Iris pigment epithelial cell (primary cell): ENCODE measurements at places on chromosomes 4 and X.

DNA sequence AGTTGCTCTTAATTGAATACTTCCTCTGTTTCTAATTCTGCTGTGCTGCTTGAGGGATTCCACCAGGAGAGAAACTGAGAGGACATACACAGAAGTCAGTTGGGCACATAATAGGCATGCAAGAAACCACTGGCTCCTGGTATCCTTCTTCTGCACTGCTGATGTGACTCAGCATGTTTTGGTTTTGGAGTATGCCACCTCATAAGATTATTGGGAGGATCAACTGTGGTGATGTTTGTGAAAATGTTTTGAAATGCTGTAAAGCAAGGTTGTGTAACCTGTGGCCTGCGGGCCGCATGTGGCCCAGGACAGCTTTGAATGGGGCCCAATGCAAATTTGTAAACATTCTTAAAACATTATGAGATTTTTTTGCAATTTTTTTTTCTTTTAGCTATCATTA is 119.6 kb downstream of the GATB start:
- peak; percentile 62 for DNase-seq

DNA sequence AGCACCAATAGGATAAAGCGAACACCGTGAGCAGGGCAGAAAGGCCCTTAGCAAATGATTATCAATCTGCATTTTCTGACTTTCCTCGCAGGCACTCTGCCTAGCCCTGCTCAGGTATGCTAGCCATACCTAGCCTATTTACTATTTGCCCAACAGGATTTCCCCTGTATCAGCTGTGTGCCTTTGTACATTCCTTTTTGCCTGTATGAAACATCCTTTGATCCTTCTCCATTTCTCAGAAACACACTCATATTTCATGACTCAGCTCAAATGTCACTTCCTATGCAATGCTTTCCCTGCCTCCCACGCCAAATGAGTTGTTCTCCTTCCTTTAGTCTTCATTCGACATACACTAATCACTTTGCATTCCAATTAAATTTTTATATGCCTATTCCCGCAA is 37.2 kb downstream of the PCDH7 start:
- peak; percentile 94 for DNase-seq

DNA sequence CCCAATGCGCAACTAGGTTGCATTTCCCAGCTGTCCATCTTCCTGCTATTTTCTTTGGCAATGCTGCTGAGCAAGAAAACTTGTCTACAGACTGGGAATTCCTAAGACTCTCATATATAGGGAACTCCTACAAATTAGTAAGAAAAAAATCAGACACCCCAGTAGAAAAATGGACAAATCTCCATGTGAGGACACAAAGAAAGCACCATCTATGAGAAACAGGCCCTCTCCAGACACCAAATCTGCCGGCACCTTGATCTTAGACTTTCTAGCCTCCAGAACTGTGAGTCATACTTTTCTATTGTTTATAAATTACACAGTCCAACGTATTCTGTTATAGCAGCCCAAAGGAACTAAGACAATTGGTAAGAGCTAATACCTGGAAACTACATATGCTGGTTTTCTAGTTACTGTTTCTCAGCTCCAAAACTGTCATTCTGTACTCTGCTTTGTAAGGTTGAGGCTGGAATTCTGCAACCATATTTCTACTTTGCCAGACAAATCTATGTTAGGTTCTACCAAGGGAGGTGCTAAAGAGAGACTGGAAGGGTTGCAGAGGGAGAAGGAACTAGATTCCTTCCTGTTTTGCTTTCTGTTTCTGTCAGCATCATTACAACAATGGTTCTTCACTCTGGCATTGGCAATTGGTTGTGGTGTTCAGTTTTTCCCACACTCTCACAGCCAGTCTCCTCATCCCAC is 35.7 kb upstream of the FAM241A start:
- peak; percentile 66 for DNase-seq

- peak; percentile 79 for DNase-seq
These were observed 11.7 kb downstream of the RPL9 start for GRCh38 chr4:39446842-39447573.

- DNase-seq = no peak
These were observed 214.6 kb downstream of the FRMPD4 start for GRCh38 chrX:12352922-12353321.

DNA sequence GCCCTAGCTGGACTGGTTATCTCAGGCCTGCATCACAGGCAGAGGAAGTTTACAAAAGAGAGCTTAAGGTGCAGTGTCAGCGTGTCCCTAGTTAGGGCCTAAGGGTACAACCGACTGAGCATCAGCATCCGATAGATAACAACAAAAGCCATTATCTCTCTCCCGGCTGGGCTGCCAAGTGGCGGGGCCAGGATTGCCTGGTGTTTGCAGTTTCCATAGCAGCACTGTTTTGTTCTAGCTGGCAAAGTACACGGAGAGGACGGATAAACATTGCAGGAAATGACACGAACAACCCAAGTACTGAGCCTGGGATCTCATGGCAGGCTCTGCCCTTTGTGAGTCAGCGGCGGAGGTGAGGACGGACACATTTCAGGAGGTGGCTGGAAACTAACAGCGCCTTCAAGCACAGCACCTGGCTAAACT is 104.7 kb upstream of the NOCT start:
- DNase-seq = peak; percentile 90

DNA sequence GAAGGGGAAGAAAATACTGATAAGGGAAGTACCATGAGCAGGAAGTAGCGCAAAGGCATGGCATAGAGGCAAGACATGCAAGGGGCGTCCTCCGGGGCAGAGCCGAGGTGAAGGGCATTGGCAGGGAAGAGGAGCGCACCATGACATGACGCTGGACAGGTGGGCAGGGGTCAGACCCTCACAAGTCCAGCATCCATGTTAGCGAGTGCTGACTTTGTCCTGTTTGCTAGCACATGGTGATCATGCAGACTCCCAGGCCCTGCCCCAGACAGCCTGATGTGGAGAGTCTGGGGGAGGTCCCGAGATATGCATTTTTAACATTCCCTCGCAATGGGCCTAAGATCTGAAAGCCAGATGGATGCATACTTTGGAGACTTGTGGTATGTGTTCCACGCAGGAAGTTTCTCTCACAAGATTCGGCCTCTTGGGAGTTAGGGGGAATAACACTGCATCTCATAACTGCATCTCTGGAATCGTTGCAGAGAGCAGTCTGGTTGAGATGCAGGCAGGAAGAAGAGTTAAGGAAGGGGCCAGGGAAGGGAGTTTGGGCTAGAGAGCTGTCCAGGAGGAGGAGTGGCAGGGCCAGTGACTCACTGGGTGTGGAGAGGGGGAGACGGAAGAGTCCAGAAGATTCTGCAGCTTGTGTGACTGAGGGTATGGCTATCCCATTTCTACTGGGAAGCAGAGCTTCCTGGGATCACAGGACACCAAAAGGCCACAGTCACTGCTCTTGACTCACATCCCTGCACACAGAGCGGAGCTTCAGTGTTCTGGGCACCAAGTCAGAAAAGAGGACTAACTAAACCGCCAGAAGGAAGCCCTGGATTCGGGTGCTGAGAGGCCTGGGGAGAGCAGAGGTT is 59.7 kb downstream of the FAM184B start:
- peak; percentile 5 for DNase-seq

- DNase-seq = no peak
These were observed 386.5 kb downstream of the GPAT3 start for GRCh38 chr4:83922402-83922801.

DNA sequence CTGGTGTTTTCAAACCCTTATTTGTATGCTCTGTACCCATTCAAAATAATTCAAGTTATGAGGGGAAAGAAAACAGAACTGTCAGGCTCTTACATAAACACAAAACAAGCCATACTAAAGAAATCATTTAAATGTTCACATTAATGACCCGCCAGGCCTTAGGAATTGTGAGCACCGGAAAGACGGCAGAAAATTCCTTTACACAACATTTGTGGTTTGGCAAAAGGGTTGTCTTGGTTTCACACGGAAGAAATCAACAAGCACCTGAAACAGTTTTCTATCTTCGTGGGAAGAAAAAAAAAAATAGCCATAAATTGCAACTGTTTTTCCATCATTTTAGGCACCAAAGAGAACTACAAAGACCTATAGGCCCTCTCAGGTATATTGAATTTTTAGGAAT is 188.5 kb upstream of the FTHL17 start:
- DNase-seq = peak; percentile 16

GRCh38 chr4:29320947-29321620 is 1399.1 kb upstream of the PCDH7 start:
- no peak for DNase-seq

DNA sequence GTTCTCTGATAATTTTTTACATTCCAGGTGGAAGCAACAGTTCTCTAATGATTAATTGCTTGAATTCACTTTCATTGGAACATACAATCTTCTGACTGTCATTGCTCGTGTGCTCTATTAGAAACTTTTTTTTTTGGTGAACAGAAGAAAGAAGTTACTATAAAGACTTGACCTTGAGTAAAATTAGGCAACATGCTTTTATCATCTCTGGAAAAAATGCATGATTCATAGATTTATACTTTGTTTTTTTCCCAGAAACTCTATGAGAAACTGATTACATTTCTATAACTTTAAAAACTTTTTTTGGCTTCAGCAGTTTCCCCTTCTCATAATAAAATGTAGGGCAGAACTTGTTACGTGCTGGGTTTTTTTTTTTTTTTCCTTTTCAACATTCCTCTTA is 167.6 kb downstream of the ARHGAP10 start:
- peak; percentile 62 for DNase-seq

- DNase-seq = no peak
These were observed 13.0 kb upstream of the DAPP1 start for GRCh38 chr4:99803566-99804101.

GRCh38 chr4:76931087-76931486 is 18.5 kb upstream of the SEPTIN11 start:
- no peak for DNase-seq

DNA sequence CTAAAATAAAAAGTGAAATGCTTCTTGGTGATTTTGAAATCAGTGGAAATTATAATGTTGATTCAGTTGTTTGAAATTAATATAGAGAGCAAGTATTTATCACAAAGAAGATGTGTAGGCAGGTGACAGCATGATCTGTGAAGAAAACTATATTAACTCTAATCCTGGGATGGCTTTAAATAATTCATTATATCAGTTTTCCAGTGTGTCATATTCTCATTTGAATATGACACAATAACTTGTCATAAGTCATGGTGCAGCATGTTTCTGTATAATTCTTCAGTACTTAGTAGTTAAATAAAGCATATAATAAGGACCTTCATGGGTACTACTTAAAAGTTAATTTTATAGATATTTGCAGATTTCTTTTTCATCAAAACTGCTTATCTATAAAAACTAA is 573.6 kb downstream of the INPP4B start:
- no peak for DNase-seq

GRCh38 chr4:145890689-145891088 is 47.9 kb downstream of the ZNF827 start:
- no peak for DNase-seq

GRCh38 chr4:8705161-8706145 is 112.9 kb downstream of the CPZ start:
- no peak for DNase-seq

GRCh38 chrX:46263494-46263893 is 281.7 kb downstream of the ZNF674 start:
- no peak for DNase-seq

GRCh38 chr4:140137671-140138070 is 16.3 kb downstream of the MAML3 start:
- DNase-seq = peak; percentile 61

GRCh38 chrX:97389761-97390192 is 506.1 kb downstream of the RPA4 start:
- peak; percentile 86 for DNase-seq

- DNase-seq = no peak
These were observed 171.1 kb downstream of the ZNF330 start for GRCh38 chr4:141391771-141392170.

DNA sequence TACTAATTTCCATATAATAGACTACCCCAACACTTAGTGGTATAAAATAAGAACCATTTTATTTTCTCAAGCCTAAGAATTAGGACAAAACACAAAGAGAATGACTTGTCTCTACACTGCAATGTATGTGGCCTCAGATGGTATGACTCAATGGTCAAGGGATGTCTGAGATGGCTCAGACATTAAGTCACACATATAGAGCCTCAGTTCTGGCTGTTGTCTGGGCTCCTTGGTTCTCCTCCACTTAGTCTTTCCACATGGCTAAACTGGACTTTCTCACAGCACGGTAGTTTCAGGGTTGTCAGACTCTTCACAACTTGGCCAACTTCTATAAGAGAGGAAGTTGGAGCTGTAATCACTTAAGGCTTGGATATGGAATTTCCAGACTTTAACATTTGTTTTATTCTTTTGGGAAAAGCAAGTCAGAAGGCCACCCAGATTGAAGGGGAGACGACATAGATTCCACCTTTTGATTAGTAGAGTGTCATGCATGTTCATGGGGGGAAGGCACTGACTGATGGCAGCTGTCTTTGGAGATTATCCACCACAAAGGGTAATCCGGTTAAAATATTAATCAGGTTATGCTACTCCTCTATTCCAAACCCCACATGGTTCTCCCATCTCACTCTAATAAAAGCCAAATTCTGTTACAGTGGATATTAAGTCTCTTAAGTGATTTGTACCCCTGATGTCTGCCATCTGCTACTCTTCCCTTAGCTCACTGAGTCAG is 9.4 kb downstream of the IL15 start:
- DNase-seq = peak; percentile 96

DNA sequence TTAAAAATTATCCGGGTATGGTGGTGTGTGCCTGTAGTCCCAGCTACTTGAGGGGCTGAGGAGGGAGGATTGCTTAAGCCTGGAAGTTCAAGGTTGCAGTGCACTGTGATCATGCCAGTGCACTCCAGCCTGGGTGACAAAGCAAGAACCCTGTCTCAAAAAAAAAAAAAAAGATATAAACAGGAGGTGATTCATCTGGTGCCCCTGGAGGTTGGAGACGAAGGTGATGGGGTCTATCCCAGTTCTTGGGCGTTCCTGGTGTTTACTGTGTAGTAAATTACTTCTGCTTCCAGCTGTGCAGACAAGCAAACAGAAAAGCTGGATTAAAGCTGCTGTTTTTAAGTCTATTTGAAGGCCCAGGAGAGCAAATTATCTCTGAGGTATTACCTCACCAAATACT is 19.9 kb downstream of the GPKOW start:
- DNase-seq = no peak

- no peak for DNase-seq
These were observed 508.8 kb downstream of the C4orf33 start for GRCh38 chr4:129604632-129605255.

- DNase-seq = no peak
These were observed 1.4 kb upstream of the SEC24B start for GRCh38 chr4:109432203-109432602.

DNA sequence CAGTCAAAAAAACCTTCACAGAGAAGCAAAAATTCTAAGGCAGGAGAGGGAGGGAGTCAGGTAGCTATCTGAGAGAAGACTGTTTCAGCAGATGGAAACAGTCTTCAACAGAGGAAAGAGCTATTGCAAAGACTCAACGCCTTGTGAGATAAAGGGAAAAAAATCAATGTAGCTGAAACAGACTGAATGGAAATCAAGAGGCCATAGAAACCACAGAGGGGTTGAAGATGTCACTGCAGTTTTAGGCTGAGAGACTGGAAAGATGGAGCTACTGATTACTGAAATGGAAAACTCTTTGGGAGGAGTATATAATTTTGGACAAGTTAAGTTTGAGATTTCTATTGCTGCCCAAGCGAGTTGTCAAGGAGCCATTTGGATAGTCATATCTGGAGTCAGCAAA is 28.4 kb upstream of the CXCL8 start:
- DNase-seq = no peak

- peak; percentile 18 for DNase-seq
These were observed 20.6 kb upstream of the TEC start for GRCh38 chr4:48290146-48290772.

- no peak for DNase-seq
These were observed 388.8 kb upstream of the EPHA5 start for GRCh38 chr4:66059136-66059535.
